MCF 10A (cell line): ENCODE measurements at places on chromosomes 1 and 21. TPM values are rescaled to one million over a fixed set of nuclear protein-coding genes. Genes with fewer than 3 reads are reported as not detected.

DPH2 gene
- total RNA-seq = 27.9 and 38.9 TPM in 2 replicates

GRCh38 chr21:14243874-14244273, 27.9 kb downstream of the RBM11 start:
- DNase-seq = peak; percentile 26

TMEM240 gene
- total RNA-seq = 3.6 and 5.5 TPM in 2 replicates

DNA sequence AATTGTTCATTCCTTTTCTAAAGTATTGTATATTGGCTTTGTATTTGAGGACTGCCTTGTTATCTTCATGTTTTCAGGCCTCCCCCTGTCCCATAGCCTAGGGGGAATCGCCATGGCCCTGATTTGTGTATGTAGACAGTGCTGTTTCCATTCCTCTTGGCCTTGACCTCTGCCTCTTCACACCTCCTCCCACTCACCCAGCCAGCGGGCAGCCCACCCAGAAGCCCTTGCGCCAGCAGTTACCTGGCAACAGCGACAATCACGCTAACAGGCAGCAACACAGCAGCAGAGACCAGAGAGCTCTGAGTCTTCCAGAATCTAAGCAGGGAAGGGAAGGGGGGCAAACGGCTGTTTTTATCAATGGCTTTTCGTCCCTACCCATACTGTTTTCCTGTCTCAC, 50.0 kb upstream of the NPL start:
- no peak for DNase-seq

URB2 gene
- total RNA-seq = 25.8 and 35.5 TPM in 2 replicates

LELP1 gene
- not detected in 2 replicates for total RNA-seq

NPPA gene
- not detected in 2 replicates for total RNA-seq

ITGB3BP gene
- 31.4 and 31.8 TPM in 2 replicates for total RNA-seq

DNA sequence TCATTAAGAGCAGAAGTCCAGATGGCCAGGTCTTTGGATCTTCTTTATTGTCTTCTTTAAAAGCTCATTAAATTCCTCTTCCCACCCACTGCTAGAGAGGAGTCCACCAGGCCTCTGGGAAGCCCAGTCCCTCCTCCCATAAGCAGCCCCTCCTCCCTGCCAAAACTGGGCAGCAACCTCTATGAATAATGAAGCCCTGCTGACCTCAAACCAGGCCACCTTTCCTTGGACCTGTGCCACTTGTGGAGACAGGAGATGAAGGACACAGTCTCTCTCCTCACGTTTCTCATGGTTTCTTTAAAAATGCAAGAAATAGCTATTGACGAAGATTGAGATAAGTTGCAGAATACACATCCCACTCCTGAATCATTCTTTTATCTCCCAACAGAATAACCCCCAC, 112.8 kb downstream of the EDEM3 start:
- no peak for DNase-seq

DNA sequence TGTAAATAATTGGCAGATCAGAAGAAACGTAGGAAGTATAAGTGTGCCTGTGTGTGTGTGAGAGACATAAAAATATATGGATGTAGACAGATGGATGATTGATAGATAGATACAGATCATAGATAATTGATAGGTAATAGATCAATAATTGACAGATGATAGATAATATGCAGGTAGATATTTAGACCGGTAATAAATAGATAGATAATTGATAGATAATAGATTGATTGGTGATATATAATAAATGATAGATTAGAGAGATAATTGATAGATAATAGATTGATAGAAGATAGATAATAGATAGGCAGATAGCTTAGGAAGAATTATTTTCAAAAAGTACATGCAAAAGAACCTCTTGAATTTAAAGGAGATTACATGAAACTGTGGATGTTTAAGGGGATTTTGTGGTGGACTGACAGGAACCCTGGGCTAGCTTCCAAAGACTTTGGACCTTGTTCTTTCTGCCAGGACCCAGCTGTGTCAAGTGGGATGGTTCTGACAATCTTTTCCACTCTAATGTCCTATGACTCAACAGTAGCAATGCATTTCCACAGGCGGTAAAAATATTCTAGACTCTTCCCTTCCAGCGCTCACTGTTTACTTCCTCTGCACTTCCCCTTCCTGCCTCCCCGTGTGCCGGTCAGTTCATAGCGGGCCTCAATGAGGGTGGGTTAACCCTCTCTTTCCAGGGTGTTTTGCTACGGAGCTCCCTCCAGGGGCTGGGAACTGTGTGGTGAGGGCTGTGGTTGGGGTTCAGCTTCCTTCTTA, 39.4 kb downstream of the KCNJ15 start:
- no peak for DNase-seq

DNA sequence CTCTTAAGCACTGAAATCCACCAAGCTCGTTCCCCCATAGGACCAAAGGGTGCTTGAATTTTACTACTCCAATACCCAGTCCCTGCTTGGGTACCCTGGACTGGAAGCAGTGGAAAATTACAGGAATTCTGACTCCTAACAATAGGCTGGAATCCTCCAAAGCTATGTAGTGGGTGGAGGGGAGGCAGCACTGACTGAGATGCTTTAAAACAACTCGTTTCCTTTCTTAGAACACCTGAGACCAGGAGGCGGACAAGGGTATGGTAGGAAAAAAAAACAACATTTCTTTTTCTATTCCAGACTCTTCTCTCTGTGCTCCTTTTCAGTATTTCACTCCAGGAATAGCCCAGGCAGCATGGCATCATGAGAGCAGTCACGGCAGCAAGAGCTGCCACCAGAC, 2.3 kb downstream of the PEF1 start:
- no peak for DNase-seq

TAS1R1 gene
- not detected in 2 replicates for total RNA-seq

DNA sequence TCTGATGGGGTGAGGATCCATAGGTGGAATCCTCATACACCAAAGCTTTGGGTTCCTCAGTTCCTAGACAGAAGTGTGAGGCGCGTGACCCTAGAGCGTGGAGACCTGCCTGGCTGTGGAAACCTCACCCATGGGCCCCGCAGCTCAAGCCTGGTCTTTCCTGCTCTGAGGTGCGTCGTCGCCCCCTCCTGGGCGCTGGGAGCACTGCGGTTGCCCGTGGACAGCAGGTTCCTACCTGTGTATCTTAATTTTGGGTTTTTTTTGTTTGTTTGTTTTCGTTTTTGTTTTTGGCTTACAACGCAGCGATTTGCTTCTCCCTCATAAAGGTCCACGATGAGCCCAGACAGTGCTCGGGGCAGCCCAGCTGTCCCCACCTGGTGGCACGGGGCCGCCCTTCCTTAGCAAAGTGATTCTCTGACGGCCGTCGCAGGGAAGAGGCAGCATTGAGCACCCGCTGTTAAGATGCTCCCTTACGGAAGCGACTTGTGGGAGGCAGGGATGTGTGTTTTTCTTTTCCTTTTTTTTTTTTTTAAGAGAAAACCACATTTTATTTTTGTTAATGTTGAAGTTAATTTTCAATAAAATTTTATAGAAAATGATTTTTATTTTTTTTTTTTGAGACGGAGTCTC, 36.5 kb upstream of the TRAPPC10 start:
- DNase-seq = peak; percentile 63

DNA sequence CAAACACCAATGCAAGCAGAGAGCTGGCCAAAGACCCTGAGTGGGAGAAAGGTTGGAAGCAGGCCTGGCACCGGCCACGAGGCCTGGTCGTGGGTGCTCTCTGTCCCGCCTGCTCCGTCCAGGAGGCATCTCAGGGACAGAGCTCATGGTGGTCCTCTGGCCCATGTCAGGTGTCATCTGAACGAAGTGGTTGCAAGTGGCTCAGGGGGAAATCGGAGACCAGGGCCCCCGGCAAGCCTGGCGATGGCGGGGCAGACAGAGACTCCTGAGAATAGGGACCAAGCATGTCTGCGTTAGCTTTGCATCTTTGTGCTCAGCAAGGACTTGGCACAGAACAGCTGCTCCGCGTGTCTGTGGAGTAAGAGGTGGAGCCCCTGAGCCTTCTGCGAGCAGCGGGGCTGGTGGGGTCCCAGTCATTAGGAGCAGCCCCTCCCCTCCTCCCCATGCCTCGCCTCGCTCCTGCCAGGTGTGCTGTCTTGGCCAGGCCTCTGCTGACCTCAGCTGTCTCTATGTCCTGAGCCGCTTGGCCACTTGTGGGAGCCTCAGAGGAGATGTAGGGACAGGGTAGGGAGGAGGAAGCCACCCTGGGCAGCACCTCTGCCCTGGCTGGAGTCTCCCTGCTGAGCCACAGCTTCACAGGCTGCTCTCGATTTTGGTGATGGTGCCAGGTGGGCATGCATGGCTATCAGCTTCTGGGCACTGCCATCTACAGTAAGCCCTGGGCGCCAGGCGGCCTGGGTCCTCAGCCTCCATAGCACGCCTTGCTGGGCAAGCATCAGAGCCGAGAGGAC, 362.9 kb upstream of the VAMP3 start:
- no peak for DNase-seq

CAMK1G gene
- total RNA-seq = not detected in 2 replicates

DNA sequence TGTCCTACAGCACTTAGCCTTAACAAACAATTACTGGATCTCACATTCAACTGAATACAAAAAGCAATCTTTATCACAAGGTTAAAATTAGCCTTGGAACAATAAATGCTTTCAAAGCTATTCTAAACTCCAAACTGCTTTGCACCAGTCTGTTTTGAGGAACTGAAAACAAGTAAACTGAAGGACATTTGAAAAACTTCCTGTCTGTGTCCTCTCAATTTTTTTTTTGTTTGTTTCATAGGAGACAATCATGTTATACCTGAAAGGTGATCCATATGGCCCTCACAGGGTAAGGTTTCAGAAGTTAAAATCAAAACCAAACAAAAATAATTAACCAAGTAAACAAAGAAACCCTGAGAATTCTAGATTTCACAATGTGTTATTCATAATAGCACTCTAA, 459.1 kb downstream of the DPYD start:
- no peak for DNase-seq

HSPB7 gene
- total RNA-seq = not detected in 2 replicates

- peak; percentile 70 for DNase-seq
Observed at GRCh38 chr1:182625719-182626504, 21.7 kb upstream of the RGS16 start.

- peak; percentile 82 for DNase-seq
Observed at GRCh38 chr1:152926091-152926490, 17.7 kb downstream of the IVL start.

GRCh38 chr1:44261962-44262361, 48.7 kb downstream of the DMAP1 start:
- DNase-seq = no peak

- no peak for DNase-seq
Observed at GRCh38 chr1:207839083-207839413, 71.9 kb downstream of the CD34 start.

ROR1 gene
- total RNA-seq = 4.6 and 10.3 TPM in 2 replicates

- peak; percentile 81 for DNase-seq
Observed at GRCh38 chr21:25735646-25736597, 1.1 kb downstream of the GABPA start.

- peak; percentile 51 for DNase-seq
Observed at GRCh38 chr1:56638248-56638647, 6.9 kb upstream of the PRKAA2 start.

DNA sequence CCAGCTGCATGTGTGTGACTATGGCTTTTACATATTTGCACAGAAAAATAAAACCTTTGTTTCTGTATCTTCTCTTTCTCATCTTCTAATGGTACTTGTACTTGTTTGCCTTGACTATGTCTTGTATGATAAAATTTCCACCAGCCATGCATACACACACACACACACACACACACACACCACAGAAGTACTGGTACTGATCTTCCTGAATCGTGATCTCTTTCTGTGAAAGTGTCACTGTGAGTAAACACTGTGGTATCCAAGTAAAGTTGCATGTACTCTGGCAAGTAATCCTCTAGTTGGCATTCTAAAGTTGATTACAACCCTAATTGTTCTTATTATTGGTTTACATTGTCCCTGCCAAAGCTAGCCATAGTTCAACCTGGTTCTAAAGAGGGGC, 176.7 kb downstream of the CRB1 start:
- peak; percentile 9 for DNase-seq

- peak; percentile 79 for DNase-seq
Observed at GRCh38 chr1:48093696-48094528, 96.7 kb upstream of the TRABD2B start.

- DNase-seq = no peak
Observed at GRCh38 chr21:40385883-40386282, 461.1 kb downstream of the DSCAM start.

- DNase-seq = peak; percentile 88
Observed at GRCh38 chr1:43348809-43349593, 9.8 kb upstream of the CDC20 start.

DNA sequence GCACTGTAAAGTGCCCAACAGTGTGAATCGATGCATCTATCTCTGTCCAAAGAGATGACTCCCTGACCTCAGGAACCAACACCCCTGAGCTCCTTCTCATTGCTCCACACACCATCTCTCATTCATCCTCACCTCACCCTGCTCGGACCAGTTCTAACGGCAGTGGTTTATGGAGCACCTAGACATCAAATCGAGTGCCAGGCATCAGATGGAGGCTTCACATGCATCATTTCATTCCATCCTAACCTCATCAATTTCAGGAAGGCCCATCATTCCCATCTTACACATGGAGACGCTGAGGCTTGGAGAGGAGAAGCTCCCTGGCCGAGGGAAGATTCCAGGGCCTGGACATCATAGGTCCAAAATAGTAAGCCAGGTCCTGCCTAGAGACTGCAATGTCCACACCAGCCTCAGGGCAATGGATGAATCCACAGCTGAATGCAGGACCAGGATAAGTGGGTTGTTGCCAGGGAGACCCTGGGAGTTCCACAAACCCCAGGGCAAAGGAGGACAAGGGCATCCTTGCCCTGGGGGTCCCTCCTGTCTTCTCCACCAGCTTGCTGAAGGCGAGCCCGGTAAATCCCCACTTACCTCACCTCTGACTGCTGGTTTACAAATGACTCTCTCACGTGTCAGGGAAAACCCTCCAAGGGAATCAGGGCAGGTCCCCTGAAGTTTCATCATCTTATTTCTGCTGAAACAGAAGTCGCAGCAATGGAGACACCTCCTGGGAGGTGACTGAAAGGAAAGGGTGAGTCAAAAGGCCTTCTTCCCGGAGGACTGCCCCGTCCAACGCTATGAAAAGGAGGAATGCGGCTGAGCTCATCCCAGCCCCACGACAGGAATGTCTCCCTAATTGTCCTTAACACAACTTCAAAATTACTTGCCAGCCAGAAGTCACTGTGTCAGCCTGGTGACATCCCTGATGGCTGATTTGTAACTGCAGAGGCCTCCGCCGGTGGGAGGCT, 9.0 kb upstream of the IFFO2 start:
- peak; percentile 73 for DNase-seq

- no peak for DNase-seq
Observed at GRCh38 chr1:26096471-26096870, 15.2 kb upstream of the PDIK1L start.

DNA sequence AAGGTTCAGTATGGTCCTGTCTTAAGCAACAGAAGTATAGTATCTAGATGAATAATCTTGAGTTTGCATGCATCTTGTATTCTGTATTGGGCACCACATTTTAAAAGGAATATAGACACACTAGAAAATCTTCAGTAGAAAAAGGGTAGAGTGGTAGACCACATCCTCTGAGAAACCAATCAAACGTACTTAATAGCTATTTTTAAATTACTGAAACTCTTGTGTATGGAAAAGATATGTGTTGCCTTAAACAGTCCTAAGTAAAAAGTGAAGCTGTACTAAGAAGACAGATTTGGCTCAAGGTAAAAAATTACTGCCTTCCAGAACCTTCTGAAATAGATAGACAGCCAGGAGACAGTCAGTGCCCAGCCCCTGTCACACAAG, 3.1 kb downstream of the CTXND2 start:
- DNase-seq = no peak
